Left ventricle myocardium inferior (tissue), 1 donor: ENCODE measurements at places on chromosomes 5 and 9. TPM values are rescaled to one million over a fixed set of nuclear protein-coding genes. Genes with fewer than 3 reads are reported as not detected.

Gene CD180
- total RNA-seq, result 0.44 TPM

Gene TXNDC8
- total RNA-seq, result not detected

Gene TAS2R1
- total RNA-seq, result not detected

Gene GABBR2
- total RNA-seq, result 1.1 TPM

Gene MYMK
- not detected for total RNA-seq

Gene CD74
- total RNA-seq, result 251 TPM

Gene BAAT
- not detected for total RNA-seq

Gene PROB1
- 46.3 TPM for total RNA-seq

Gene ENC1
- total RNA-seq, result 3.8 TPM

DNA sequence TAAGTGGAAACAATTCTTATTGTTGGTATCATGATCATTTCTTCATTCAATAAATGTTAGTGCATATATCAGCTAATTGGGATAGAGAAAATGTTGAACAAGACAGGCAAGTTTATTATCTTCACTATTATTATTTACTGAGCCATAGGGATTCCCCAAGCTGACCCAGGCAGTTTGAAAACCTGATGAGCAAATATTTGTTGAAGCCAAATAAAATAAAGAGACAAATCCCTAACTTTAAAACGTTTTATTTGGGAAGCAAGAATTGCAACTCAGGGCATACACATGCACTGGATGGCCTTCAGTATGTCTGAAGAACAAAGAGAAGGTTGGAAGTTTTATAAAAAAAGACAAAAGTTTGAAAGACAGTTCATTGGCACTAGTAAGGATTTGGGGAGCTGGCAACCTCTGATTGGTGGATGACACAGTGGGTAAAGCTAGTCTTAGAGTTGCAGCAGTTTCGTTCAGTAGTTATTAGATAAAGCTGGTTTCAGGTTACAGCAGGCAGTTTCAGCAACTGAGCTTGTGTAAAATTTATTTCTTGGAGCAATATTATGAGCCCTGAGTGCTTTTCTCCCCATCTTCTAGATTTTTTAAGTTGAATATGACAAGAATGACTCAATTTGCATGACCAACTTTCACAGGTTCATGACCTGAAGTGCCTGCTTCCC is 44.7 kb upstream of the PRLR start:
- DNase-seq, result no peak

GRCh38 chr9:130856474-130856873 is 21.4 kb downstream of the ABL1 start:
- DNase-seq, result no peak

DNA sequence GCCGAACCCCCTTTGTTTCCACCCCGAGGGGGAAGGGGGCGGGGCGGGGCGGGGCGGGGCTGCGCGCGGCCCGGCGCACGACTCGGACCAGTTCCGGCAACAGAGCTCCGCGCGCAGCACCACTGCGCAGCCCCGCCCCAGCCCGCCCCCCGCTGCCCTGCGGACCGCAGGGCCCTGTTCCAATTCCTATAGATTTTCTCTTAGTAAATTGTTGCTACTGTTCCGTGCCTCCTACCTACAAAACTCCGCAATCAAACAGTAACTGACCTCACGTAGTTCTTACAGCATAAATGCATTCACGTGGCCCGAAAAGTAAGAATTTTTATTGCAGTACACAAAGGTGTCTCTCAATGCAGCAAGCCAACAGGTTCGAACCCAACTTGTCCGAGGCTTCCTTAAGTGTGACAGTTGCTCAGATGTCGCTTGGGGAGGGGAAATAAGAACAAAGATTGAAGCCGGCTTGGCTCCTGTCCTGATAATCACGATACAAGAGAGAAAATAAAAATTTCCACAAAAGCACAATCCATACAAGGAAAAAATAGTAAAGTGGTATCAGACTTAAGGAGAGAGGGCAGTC is 1.2 kb upstream of the RNF38 start:
- DNase-seq, result no peak

- no peak for DNase-seq
Observed at GRCh38 chr9:70553707-70554673, 139.5 kb upstream of the KLF9 start.

DNA sequence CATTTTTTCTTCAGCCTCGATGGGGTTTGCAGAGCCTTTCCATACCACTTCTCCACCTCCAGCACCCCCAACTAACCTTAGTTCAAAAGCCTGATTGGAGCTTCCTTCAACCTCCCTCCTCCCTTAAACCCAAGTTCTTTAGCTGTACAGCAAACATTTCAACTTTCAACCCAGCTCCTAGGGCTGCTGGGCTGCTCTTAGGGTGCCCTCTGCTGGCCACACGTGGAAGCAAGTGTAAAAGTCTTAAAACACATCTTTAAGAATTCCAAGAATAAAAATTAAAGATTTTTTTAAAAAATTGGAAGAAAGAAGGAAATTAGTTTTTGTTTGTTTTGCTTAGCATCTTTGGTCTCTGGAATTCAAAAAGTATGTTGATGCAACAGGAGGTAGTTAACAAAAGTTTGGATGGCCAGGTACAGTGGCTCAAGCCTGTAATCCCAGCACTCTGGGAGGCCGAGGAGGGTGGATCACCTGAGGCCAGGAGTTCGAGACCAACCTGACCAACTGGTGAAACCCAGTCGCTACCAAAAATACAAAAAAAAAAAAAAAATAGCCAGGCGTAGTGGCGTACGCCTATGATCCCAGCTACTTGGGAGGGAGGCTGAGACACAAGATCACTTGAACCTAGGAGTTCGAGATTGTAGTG is 15.5 kb upstream of the HSD17B3 start:
- DNase-seq, result peak; percentile 64

DNA sequence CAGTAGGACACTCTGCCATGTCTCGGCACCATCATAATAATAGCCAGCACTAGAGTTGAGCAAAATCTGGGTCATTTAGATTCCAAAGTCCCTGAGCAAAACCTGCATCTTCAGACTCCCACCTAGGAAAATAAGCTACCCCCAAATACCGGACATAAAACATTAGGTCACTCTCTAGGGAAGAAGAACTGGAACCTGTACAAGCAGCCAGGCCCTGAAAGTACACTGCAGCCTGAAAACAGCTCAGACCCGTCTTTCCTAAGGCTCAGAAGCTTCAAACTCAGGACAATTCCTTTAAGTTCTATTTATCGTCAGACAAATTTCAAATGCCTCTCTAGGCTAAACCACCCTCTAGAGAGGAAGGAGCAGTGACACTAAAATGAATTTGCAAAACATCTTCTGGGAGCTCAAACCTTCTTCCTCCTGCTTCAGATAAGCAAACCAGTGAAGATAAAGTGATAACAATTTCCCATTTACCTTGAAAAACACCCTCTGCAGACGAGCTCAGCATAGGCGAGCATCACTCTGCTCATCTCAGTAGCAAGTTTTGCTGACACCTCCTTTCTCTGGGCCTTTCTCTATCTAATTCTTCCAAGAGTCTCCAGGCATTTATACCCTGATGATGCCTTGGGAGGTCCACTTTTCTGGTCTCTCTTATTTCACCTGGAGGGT is 34.0 kb downstream of the ADAM19 start:
- no peak for DNase-seq

DNA sequence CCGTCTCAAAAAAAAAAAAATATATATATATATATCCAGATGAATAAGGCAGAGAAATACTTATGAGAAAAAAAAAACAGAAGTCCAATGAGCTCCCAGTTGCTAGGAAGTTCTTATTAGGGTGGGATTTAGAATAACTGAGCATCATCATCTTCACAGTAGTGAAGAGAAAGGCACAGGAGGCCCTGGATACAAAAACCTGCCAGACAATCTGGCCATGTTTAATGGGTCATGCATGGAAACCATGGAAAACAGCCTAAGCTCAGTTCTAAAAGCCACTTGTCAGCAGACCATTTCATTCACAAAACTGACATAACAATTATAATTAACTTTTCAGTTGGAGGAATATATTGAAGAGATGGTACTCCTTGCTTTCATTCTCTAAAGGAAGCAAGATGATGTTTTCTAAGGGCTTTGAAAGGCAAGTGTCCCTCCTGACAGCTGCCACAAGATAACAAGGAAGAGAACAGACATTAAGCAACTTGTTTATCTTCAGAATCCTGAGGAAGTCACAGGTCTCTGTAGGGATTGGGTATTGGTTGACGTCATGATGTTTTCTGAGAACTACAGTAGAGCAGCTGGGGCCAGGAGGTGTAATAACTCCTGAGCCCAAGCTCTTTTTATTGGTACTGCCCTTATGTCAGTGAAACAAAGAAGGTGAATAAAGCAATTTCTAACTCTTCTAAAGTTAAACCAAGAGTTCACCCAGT is 463.1 kb downstream of the DMAC1 start:
- no peak for DNase-seq

- no peak for DNase-seq
Observed at GRCh38 chr9:131841765-131842318, 102.0 kb upstream of the RAPGEF1 start.

GRCh38 chr9:115694014-115694413 is 459.6 kb upstream of the PAPPA start:
- DNase-seq, result no peak

GRCh38 chr9:3043369-3043768 is 199.5 kb upstream of the PUM3 start:
- no peak for DNase-seq

- peak; percentile 25 for DNase-seq
Observed at GRCh38 chr5:174608631-174609097, 115.7 kb upstream of the MSX2 start.

DNA sequence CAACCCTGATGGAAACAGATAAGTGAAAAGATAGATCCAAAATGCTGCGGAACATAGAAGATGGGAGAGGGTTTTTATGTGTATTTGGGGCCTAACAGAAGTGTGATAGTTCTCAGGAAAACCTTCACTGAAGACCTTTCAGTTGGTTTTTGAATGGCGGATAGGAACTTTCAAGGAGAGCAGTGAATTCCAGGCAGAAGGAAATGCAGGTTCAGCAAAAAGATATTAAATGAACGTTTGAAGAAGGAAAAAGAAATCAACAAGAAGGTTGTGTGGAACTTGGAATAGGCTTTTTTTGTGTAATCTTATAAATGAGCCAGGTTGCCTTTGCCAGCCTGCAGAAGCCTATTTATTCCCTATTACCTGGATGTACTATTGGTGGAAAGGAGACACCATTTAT is 2.1 kb downstream of the PPIP5K2 start:
- no peak for DNase-seq

GRCh38 chr9:89734600-89735041 is 129.8 kb downstream of the GADD45G start:
- peak; percentile 46 for DNase-seq

- no peak for DNase-seq
Observed at GRCh38 chr5:9344751-9345240, 201.1 kb downstream of the SEMA5A start.

GRCh38 chr5:56482363-56482762 is 249.2 kb upstream of the ANKRD55 start:
- no peak for DNase-seq

DNA sequence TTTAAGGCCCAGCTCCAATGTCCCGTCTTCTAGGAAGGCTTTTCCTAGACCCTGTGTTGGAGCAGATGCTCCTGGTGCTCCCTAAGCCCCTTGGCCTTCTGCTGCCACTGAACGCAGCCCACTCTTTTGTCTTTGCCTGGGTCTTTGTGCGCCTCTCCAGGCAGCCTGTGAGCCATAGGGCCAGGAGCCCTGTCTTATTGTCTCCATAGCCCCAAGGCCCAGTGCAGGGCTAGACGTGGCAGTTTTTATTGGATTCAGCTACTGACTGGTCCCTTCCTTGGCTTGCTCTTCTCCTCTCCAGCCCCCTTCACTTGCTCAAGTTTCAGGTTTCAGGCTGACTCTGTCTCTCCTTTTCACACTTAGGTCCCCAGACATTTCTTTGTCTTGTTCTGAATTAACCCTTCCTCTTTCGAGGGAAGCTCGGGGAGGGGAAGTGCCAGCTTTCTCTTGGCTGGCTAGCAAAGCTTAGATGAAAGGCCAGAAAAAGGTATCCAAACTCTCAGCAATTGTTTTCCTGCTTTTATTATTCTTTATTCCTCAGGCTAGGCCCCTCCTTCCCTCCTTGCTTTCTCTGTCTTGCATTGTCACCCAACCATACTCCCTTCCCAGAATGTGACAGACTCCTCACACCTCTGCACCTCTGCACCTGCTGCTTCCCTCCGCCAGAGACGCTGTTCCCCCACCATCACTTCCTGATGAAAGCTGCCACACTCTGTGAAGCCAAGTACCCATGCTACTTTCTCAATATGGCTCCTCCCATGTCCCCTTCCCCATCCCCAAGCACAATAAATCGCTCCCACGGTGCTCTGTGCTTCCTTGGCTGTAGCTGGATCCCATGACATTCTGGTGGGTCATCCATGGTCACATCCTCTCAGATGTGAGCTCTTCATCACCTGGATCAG is 101.6 kb upstream of the CPEB4 start:
- no peak for DNase-seq

- no peak for DNase-seq
Observed at GRCh38 chr5:72379936-72380335, 59.8 kb downstream of the PTCD2 start.

GRCh38 chr5:39390945-39391344 is 26.6 kb upstream of the C9 start:
- no peak for DNase-seq

GRCh38 chr9:90842996-90843395 is 41.4 kb downstream of the SYK start:
- DNase-seq, result no peak
